Left colon (tissue), 2 donors: ENCODE measurements at places on chromosomes 16 and 17. TPM values are rescaled to one million over a fixed set of nuclear protein-coding genes. Genes with fewer than 3 reads are reported as not detected.

GRCh38 chr16:58651965-58652348 lies 22.3 kb upstream of the CNOT1 start:
- DNase-seq = no peak

GRCh38 chr16:57657228-57657627 lies 10.9 kb upstream of the ADGRG3 start:
- no peak for DNase-seq

DNA sequence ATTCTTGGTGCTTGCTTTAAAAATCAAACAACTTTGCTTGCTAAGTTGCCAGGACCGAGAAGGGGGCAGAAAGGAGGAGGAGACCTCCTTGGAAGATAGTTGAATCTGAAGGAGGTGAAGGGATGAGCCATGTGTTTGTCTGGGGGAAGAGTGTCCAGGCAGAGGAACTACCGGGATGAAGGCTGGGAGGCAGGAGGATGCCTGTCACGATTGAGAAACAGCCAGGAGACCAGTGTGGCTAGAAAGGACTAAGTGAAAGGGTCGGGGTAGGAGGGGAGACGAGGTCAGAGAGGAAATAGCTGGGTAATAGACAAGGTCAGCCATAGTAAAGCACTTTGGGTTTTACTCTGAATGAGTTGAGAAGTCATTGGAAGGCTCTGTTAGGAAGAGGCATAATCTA lies 38.9 kb upstream of the CSNK2A2 start:
- no peak for DNase-seq

- peak; percentile 96 for DNase-seq
Measured at GRCh38 chr16:1959269-1960039, at the start of gene NDUFB10. Gene NDUFB10, plus strand, starts transcription at chr16:1959538. Its CDS starts 87 bp downstream, at chr16:1959625.

Gene CD300A
- 7.9 TPM for total RNA-seq

Gene TBC1D3C
- not detected for total RNA-seq

Gene FBF1
- total RNA-seq = 5.2 TPM

Gene MOSMO
- total RNA-seq = 9.0 TPM
